ENCODE measurements at places on chromosomes 13 and 19.

DNA sequence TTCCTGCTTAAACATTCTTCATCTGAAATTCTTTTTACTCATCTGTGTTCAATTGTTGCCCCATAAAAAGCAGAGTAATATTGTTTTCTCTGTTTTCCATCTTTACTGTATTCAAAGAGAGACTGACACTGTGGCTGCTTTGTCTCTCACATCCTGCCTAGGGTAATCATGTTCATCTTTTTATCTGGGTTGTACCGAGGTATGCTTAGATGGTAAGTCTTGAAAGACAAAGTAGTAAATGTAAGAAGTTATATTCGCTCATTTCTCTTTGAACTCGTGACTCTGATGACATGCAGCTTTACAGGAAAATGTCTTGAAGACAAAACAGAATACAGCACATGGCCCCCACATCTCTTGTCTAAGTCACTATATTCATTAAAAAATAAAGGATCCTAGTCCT, 20.0 kb upstream of the CYSLTR2 start:
- no peak for DNase-seq

DNA sequence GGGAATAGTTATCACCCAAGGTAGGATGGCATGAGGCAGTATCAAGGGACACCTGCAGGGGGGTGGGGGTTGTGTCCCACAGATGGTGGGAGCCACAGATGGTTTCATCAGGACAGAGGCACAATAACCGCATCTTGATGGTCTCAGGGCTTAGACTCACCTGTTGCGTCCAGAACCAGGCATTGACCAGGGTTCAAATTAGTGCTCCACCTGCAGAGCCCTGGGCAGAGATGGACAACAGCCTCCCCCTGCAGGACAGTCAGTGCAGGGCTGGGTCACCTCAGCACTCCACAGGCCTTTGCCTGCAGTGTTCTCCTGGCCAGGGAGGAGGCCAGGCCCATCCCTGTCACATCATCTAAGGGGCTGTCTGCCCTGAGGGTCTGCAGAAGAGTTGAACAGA, 14.5 kb upstream of the CEACAM1 start:
- DNase-seq: no peak

DNA sequence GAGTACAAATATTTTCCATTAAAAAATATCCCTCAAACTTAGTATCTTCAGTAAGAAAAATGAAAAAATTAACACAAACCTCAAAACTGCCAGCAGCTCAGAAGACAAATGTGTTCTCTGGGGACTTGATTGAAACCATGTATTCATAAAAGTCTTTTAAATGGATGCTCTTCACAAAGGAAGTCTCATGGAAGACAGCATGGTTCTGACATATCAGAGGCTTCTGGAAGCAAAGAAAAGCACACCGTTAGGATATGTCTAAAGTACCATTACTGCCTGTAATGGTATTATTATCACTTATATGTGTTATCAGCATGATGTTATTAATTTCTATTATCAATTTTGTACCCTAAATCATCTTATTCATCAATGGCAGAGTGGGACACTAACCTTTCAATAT, 302.8 kb downstream of the ENOX1 start:
- no peak for DNase-seq

- DNase-seq: no peak
Observed at GRCh38 chr19:1189419-1189818, 15.4 kb upstream of the SBNO2 start.

DNA sequence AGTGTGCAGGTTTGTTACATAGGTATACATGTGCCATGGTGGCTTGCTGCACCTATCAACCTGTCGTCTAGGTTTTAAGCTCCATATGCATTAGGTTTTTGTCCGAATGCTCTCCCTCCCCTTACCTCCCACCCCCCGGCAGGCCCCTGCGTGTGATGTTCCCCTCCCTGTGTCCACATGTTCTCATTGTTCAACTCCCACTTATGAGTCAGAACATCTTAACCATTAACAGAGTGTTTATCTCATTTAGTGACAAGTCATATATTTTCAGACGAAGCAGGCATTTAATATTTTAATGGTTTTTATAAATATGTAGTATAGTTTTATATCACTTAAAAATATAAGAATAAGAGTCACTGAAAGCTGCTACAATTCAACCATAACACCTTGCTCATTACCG, 780.5 kb upstream of the ARGLU1 start:
- DNase-seq: no peak

DNA sequence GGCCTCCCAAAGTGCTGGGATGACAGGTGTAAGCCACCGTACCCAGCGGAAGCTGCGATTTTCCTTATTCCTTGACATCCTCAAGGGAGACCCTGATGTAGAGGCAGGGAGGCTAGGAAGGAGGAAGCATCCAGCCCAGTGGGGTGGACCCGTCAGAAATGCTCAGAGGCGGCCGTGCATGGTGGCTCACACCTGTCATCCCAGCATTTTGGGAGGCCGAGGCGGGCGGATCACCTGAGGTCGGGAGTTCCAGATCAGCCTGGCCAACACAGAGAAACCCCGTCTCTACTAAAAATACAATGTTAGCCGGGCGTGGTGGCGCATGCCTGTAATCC, 11.6 kb downstream of the GZMM start:
- no peak for DNase-seq

GRCh38 chr13:85626603-85627002, 172.6 kb downstream of the SLITRK6 start:
- DNase-seq: no peak

DNA sequence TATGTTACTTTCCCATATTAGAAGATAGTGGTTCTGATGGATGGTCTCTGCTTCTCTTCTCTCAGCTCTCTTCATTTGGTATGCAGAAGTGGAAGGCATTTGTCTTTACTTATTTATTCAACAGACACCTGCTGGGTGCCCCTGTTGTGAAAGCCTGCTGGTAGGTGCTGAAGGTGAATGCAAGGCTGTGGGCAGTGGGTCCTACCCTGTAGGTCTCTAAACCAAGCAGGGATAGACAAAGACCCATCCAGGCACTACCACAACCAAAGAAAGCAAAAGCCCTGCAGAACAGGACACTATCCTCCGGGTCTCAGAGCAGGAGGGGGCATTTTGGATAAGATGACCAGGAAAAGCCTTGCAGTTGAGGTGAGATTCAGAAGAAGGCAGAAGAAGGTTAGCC, 106.1 kb downstream of the STARD13 start:
- no peak for DNase-seq

- DNase-seq: no peak
Observed at GRCh38 chr19:46674416-46675178, 13.6 kb upstream of the DACT3 start.

DNA sequence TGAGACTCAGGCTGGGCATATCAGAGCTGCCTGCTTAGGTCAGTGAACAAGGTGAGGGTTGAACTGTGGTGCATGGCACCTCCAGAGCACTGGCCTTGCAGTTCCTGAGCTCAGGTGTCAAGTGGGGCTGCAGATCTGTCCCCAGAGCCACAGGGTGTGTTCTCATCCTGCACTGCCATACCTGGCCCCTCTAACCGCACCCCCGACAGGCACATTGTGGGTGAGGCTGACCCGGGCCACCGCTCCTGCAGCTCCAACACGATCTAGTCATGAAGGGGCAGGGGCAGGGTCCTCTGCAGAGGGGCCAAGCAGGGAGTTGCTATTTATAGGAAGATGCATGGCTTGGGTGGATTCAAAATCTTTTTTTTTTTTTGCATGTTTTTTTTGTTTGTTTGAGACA, 16.7 kb upstream of the CRTC1 start:
- DNase-seq: no peak

DNA sequence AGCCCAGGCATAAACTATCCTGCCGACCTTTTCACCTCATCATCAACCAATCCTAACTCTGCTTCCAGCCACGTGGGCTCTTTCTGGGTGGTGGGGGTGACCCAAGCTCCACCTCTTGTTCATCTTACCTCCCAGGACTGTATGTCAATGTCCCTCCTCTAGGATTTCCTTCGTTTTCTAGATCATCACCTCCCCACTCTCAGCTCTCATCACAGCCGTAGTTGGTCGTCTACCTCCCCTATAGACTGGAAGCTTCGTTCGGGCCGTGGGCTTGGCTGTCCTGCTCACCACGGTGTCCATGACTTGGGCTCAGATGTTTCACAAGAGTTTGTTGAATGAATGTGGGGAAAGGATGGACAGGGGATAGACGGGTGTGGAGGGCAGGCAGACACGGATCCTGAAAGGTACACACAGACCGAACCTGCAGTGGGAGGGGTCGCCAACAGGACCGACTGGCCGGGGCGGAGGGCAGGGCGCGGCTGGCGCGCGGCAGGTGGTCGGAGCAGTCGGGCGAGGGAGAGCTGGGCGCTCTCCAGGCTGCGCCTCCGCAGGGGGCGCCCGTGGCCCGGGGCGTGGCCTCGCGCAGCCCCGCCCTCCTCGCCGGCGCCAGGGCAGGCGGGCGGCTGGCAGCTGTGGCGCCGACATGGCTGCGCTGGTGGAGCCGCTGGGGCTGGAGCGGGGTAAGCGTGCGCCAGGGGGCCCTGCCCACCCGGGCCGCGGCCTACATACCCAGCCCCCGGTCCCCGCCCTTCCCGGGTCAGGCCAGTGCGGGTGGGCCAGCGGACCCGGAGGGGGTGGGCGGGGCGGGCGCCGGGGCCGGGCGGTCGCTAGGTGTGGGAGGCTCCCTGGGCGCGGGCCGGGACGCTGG, at the start of gene LIN7B:
Gene LIN7B, plus strand, starts transcription at position 609 of the 868 bp plus-strand sequence. Its CDS starts 35 bp downstream, at position 644.
- DNase-seq: peak; percentile 93
